ENCODE measurements at places on chromosomes 4 and X.

DNA sequence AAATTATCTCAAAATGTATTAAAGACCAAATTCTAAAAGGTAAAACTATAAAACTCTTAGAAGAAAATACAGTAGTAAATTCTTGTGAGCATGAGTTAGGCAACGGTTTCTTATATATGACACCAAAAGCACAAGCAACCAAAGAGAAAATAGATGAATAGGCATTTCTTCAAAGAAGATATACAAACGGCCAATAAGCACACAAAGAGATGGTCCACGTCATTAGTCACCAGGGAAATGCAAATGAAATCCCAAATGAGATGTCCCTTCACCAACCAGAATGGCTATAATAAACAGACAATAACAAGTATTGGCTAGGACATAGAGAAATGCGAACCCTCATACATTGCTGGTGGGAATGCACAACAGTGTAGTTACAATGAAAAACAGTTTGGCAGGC lies 44.6 kb downstream of the RAB33A start:
- no peak for DNase-seq

DNA sequence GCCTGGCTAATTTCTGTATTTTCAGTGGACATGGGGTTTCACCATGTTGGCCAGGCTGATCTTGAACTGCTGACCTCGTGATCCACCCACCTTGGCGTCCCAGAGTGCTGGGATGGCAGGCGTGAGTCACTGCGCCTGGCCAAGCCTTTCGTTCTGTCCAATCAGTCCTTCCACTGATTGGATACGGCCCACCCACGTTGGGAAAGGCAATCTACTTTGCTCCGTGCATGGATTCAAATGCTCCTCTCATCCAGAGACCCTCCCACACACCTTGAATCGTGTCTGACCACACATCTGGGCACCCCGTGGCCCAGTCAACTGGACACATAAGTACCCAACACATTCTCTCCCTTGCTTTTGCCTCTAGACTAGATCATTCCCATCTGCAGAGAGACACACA lies 74.9 kb downstream of the CRLF2 start:
- DNase-seq: no peak

- DNase-seq: no peak
Observed at GRCh38 chr4:3812211-3812934, 46.2 kb downstream of the ADRA2C start.

- DNase-seq: no peak
Observed at GRCh38 chr4:45741897-45742296, 382.0 kb downstream of the GABRG1 start.

- DNase-seq: no peak
Observed at GRCh38 chr4:100372432-100372831, 145.4 kb downstream of the EMCN start.

GRCh38 chr4:150590631-150591030 lies 8.7 kb downstream of the MAB21L2 start:
- DNase-seq: no peak

DNA sequence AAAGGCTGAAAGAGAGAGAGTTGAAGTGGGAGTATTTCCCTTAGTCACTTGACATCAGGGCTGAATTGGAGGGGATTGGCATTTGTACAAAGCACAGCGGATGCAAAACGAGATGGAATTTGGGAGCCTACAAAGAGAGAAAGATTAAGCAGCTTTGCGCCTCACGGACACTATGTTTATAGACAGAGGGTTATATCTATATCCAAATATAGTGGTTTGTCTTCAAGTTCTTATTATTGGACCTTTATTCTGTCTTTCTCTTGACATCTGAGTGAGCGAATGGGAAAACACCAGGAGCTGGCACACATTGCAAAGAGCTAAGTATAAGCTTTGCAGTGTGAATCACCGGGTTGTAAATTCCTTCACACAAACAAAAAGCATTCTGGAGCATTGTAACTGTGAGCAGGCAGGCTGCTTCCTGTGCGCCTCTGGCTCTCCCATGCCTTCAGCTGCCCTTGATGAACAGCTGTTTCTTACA lies 500.2 kb downstream of the STIM2 start:
- DNase-seq: no peak

DNA sequence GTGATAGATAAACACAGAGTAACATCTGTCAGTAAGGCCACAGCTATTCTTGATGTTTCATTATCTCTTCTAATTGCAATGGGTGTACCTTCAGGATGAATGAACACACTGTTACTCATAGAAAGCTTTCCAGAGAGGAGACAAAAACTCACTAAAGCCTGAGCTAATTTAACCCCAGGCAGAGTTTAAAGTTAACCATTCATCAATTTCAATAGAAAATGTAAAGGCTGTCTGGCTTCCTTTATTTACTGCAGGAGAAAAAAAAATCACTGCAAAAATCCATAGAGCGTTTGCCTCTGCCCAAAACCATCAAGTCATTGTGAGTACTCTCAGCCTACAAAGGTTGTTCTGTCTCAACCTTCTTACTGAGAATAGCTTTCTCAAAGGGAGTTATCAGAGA lies 376.9 kb downstream of the PPP4R3C start:
- no peak for DNase-seq

DNA sequence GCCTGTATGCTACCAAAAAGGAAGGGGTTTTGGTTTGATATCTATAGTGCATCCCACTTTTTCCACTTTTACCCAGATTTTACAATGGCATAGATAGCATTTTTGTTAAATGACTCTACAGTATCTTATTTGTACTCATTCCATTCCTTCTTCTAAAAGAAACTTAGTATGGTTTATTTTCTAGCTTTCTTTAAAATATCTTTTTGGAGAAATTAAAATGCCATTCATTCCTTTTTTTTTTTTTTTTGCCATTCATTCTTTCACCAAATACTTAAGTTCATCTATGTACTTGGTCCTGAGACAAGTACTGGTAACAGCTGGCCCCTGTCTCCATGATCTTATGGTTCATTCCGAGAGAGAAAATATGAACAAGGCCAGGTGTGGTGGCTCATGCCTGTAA lies 49.1 kb downstream of the MID1 start:
- DNase-seq: no peak

DNA sequence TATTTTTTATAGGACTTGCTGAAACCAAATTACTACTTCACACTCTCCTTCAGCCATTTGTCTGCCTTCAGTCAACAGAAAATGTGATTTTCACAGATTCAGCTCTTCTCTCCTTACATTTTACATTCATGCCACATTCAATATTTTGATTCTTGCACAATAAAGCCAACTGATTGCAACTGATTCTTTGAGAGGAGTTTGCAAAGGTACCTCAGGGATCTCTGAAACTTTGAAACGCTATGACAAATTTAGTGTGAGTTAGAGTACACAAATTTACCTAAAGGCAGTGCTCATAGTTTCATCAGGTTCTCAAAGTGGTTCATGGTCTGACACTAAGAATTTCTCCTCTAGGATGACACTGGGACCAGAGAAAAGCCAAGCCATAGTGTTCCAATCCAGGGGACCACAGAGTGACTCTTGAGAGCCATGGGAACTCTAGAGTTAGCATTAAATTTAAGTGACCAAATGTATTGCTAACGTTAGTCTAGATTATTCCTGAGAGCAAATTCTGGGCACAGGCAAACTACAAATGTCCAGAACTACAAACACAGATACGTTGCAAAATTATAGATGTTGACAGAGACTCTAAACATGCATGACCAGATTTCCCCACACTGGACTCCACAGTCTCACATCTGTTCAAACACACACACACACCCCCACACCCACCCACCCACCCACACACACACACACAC lies 9.0 kb downstream of the CSN3 start:
- no peak for DNase-seq

DNA sequence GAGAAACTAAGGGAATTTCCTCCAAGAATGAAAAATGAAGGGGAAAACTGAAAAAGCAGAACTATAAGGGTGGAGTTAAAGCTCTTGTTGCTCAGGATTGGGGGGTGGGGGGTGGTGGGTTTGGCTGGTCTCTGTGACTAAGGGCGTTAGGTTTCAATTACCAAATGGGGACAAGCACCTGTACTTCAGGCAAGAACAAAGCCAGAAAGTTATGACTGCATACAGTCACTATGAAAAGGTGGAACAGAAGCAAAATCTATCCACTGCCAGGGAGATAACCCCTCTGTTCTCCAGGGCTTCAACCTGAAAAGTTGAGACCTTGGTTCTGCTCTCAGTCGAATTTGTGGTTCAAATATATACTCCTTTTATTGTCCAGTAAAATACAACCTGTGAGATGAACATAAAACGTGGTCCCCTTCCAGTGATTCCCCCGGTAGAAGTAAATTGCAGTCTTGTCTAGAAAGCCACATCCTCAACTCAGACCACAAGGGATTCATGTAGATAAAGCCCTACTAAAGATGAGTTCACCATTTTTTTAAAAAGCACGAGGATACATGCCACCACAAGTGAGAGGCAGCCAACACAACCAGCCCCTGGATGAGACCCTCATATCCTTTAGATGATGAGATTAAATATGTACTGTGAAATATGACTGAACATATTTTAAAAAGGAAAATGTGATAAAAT lies 257.1 kb upstream of the RPS6KA3 start:
- DNase-seq: no peak

GRCh38 chr4:129622566-129622965 lies 526.6 kb downstream of the C4orf33 start:
- no peak for DNase-seq

DNA sequence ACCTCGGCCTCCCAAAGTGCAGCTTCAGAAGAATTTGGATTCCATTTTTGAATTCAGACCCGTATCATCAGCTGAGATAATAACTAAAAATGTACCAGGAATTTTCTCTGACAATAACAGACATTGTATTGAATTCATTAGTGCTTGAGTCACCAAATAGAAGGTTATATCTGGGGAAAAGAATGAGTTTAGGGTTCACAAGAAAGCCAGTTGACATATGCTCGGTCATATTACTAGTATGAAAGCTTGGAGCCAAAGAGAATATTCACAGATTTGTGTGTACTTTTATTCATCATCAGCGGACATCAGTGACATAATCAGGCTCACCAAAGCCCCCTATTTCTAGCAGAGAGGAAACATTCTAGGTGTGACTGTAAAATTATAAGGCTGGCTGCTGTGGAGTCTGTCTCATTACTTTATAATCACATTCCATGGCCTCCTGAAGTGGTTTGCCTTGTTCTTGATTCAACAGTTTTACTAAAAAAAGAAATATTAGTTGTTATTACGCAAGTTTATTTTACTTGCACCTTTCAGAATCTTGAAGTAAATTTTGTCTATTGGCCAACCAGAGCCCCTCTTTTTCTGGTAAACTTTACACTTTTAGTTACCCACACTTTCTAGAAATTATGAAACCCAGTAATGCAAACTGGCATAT lies 14.6 kb upstream of the DCTD start:
- DNase-seq: no peak

DNA sequence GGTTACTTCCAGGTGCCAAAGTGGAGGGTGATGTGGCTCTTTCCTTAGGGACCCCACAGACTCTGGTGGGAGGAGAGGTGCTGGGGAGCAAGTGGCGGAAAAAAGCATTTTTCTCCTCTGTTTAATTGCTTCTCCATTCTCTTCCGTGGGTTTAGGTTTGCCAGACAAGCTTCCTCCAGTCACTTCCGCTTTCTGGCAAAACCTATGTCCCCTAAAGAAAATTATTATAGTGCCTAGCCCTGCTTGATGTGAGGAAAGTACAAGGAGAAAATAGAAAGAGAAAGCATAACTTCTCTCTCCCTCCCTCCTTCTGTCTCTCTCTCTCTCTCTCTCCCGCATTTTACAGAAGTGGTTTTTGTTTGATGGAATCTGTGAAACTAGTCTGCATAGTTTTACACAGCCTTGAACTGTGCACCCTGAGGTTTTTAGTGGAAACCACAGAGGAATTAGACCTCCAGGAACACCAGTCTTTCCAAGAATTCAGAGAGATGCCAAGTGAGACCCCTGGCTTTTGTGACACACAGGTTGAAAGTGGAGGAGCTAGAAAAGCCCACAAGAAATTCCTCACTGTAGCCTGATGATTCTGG lies 231.1 kb upstream of the ANXA3 start:
- no peak for DNase-seq

- DNase-seq: no peak
Observed at GRCh38 chrX:20433388-20433775, 166.7 kb upstream of the RPS6KA3 start.

- no peak for DNase-seq
Observed at GRCh38 chrX:1093586-1094421, 118.6 kb downstream of the CRLF2 start.

- DNase-seq: no peak
Observed at GRCh38 chrX:148995661-148996060, 495.2 kb downstream of the AFF2 start.

DNA sequence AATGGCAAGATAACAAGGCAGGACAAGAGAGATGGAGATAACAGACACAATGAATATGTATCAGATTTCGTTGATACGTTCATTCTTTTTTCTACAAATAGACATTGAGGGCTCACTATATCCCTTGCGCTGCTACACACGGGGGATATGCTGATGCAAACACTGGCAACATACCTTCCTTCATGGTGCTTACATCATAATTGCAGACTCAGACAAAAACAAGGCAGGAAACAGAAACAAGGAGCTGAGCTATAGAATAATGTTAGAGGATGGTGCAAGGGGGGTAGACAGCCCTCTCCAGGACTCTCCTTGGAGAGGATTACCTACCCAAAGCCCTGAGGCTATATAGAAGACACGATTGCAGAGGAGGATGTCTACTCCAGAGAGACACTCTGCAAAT lies 1069.5 kb downstream of the DMD start:
- DNase-seq: no peak

All from effector memory CD4-positive, alpha-beta T cell (primary cell).